Stimulated activated CD8-positive, alpha-beta memory T cell treated with anti-CD3 and anti-CD28 coated beads, Interleukin-7, amount 100 ng/mL, for 24 hours (primary cell): ENCODE measurements at places on chromosomes 7 and 10.

DNA sequence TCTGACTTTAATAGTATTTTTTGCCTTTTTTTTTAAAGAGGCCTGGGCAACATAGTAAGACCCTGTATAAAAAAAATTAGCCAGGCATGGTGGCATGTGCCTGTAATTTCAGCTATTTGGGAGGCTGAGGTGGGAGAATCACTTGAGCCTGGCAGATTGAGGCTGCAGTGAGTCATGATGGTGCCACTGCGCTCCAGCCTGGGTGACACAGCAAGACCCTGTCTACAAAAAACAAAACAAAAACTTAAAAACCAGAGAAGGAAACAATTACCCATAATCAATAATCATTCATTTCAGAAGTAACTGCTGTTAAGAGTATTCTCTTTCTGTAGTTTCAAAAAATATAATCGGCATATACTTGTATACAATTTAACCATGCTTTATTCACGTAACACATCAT, 28.0 kb downstream of the VPS26A start:
- DNase-seq = no peak

- no peak for DNase-seq
Measured at GRCh38 chr7:1422512-1423263, 36.6 kb downstream of the MICALL2 start.

DNA sequence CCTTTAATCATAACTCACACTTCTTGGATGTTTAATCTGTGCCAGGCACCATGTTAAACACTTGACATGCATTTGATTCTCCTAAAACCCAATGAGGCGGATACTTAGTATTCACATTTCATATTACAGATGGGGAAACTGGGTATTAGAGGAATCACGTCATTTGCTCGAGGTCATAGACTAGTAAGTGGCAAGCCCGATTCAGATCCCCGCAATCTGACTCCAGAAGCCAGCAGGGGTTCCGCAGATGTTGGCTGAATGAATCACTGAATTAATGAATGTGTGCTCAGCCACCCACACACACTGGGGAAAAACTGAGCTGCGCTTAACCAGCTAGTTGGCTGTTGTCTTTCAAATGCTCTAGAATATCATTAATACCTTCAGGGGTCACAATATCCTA, 22.5 kb upstream of the ENO4 start:
- no peak for DNase-seq

DNA sequence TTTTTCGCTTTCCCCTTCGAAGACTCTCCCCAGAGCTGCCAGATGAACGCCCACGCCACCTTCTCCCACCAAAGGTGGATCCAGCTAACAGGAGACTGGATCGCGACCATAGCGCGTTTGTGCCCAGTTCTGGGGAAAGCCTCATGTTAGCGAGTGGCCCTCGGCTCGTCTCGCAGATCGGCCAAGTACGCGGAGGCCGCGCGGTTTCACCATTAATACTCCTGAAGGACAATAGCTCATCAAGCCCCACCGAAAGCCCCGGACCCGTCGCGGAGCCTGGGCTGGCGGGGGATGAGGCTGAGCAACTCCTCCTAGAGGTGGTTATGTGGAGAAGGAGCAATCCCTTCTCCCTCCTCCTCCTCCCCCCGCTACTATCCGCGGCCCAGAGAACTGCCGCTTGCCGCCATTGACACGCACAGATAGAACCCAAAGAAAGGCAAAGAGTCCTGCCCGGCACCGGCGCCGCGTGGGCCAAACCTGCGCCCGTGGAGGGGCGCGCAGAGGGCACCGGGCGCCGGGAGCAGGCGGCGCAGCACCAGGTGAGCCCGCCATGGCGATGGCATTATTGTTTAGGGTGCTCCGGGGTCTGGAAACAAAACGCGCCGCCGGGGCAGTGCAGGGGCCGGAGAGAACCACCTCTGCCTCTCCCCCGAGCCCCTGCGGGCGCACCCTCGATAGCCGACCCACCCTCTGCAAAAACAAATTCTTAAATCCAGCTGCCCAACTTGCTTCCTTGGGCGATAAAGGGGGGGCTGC, at the start of gene MACROH2A2:
Gene MACROH2A2, plus strand, starts transcription at position 385 of the 756 bp plus-strand sequence. CDS start 22,813 bp downstream, outside the sequence.
- DNase-seq = no peak

- no peak for DNase-seq
Measured at GRCh38 chr7:37690206-37690605, 6.6 kb downstream of the GPR141 start.

GRCh38 chr7:151818674-151819519, 58.0 kb downstream of the PRKAG2 start:
- no peak for DNase-seq

GRCh38 chr7:113086431-113086888, at the start of gene GPR85:
Gene GPR85, minus strand, starts transcription at chr7:113086827. Its CDS starts 2,106 bp downstream, at chr7:113084721.
- peak; percentile 0 for DNase-seq

GRCh38 chr7:138425026-138425425, 35.0 kb upstream of the TRIM24 start:
- DNase-seq = no peak

DNA sequence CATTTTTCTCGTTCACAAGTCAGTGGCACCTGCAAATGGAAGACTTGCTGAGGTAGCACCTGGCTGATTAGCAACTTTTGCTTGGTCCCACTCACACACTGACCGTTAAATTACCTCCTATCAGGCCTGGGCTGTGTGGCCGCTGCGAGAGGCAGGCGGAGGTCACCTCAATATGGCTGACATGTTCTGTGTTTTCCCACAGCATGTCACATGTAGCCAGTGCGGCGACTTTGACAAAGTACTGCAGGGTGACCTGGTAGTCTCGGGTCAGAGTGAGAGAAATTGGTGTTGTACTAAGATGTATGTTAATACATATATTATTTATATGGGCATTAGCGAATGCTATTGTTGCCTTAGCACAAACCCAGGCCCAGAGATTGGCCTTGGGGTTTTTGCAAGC, 307.5 kb downstream of the LRMDA start:
- DNase-seq = no peak

GRCh38 chr7:129009437-129009836, 45.5 kb downstream of the TNPO3 start:
- no peak for DNase-seq

DNA sequence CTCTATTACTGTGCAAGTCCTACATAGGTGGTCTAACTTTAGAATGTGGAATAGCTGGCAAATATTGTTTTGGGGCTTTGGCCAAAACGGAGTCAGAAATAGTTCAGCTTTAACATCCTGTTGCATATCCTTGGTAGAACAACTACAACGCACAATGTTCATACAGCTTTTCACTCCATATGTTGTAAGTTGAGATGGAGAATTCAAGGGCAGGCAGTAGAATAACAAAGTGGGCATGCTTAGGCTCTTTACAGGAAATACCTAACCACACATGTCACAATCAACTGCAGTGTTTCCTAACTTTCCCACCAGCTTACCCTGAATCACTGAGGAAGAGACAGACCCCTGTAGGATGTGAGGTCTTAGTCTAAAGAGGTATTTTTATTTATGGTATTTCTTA, 122.3 kb downstream of the PPP1R3A start:
- DNase-seq = no peak

GRCh38 chr7:112708236-112708635, 82.0 kb downstream of the TMEM168 start:
- DNase-seq = no peak

- DNase-seq = no peak
Measured at GRCh38 chr7:106982415-106982814, 62.1 kb upstream of the PRKAR2B start.

- no peak for DNase-seq
Measured at GRCh38 chr7:25009257-25009656, 29.3 kb upstream of the OSBPL3 start.

DNA sequence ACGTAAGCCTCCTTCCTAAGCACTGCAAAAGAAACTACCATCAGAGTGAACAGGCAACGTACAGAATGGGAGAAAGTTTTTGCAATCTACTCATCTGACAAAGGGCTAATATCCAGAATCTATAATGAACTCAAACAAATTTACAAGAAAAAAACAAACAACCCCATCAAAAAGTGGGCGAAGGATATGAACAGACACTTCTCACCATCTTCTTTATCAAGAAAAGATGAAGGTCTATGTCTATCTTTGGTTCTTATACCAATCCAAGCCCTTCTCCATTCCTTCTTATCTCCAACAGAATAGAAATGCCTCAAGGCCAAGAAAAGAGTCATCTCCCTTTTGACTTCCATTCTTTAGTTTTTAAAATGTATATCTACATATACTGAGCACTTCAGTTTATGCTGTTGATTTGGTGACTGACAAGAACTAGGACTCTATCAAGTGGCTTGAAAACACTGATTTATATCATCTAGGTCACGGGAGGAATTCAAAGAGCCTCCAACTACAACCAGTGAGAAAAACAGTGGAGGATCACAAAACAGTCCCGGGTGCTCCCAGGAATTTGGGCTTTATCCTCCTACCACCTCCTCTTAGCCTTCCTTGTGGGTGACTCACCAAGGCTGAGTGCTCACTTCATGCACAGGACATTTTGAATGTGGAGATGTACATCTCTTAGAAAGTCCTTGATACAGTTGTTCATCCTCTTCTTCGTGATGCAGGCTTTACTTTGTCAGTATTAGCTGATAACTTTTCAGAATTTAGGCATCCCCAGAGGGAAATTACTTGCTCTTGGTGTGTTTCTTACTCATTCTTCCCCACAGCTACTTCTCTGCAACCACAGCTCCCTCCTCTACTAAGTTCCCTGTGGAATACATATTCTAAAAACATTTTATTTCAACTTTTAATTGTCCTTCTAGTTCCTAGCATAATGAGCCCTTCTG, 15.4 kb downstream of the TAS2R41 start:
- no peak for DNase-seq

- no peak for DNase-seq
Measured at GRCh38 chr10:117390420-117390819, 15.2 kb upstream of the PDZD8 start.

- DNase-seq = no peak
Measured at GRCh38 chr10:114328874-114329273, 75.4 kb downstream of the AFAP1L2 start.

GRCh38 chr7:87218796-87219544, 562 bp downstream of the TMEM243 start:
- DNase-seq = no peak

- no peak for DNase-seq
Measured at GRCh38 chr10:21976739-21977138, 26.8 kb downstream of the DNAJC1 start.

DNA sequence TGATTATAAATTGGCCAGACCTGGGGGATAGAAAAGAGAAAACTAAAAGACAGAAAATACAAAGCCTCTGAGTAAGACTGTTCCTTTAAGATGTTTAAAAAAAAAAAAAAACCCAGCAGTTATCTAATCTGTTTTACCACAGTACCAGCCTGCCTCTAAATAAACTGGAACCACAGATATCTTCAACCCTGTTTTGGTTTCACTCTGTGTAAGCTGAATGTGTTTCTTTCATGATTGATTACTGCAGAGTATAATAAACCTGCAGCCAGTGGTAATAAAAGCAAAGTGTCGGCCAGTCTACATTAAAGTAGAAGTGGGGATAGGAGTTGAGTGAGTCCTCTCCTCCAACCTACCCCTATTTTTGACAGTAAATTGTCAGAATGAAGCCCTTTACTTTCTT, 40.6 kb downstream of the MGAM2 start:
- no peak for DNase-seq

DNA sequence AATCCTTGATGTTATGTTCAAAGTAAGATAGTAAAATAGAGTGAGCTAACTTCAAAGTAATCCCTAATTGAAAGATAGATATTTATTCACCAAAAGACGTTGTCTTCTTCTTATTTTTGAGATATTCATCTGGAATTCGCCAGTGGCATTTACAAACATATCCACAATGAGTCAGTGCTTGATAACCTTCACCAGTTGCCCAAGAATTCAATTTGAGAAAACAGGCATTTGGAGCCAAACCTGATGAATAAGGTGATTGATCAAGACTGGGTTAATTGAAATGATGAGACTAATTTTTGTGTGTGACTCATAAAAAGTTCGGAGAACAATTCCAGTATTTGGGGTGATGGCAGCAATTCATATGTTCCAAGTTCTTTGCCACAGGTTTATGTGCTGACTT, 344.0 kb downstream of the ARL4A start:
- no peak for DNase-seq

DNA sequence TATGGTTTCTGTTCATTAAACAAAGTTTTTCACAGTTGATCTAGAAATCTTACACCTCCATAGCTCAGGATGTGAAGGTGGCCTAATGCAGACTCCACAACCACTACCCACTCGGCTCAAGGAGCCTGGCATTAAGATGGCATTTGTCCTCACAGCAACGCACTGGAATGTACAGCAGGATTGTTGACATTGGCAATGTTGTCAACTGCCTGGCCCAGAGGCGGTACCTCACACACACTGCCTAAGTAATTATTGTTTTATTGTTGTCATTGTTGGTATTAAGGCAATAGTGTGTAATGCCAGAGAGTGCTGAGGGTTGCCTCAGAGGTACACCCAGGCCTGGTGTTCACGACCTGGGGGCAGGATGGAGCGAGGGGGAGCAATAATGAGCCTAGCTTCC, 38.3 kb downstream of the LRRC18 start:
- DNase-seq = no peak

DNA sequence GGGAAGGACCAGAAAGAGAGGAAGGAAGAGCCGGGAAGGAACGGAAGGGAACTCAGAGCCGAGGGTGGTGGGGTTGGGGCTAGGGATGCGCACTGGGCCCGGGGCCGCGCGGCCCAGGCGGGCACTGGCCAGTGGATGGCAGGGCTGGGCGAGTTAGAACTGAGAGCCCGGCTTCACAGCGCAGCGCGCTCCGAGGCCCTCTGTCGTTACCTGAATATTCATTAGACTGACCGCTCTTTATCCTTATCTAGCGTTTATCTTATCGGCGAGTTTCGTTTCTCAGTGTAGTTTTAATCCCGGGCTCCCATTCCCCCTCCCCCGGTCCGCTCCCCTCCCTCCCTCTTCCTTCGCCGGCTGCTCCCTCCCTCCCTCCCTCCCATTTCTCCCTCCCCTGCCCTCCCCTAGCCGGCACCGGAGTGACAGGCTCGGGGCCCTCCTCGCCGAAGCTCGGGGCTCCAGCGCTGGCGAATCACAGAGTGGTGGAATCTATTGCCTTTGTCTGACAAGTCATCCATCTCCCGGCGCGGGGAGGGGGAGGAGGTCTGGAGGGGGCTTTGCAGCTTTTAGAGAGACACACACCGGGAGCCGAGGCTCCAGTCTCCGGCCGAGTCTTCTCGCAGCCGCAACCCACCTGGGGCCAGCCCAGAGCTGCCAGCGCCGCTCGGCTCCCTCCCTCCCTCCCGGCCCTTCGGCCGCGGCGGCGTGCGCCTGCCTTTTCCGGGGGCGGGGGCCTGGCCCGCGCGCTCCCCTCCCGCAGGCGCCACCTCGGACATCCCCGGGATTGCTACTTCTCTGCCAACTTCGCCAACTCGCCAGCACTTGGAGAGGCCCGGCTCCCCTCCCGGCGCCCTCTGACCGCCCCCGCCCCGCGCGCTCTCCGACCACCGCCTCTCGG, at the start of gene PAX2:
Gene PAX2, plus strand, starts transcription at position 596 of the 895 bp plus-strand sequence. CDS start 679 bp downstream, outside the sequence.
- no peak for DNase-seq

DNA sequence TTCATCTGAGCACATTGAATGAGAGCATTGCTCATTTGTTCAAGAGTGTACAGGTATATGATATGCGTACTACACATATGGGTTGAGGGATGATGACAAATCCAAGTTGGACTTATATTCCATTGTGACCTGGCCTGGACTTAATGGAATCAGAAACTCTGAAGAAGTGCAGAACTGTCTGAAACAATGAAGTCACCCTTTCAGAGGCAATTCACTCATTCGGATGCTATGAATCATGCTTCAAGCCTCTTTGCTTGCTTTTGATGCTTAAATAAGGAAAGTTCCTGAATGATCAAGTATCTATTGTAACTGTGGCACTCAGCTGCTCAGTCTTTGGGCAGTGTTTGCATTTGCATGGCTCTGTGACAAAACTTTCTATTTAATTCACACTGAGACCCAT, 93.4 kb downstream of the ZNF365 start:
- DNase-seq = no peak

- DNase-seq = no peak
Measured at GRCh38 chr10:7345717-7346116, 65.1 kb downstream of the SFMBT2 start.
